Heart left ventricle (tissue), 16 donors: ENCODE measurements at places on chromosomes 6 and 20. TPM values are rescaled to one million over a fixed set of nuclear protein-coding genes. Genes with fewer than 3 reads are reported as not detected.
A peak's percentile ranks its signal among the peaks of the same experiment; 100 is the strongest.

DNA sequence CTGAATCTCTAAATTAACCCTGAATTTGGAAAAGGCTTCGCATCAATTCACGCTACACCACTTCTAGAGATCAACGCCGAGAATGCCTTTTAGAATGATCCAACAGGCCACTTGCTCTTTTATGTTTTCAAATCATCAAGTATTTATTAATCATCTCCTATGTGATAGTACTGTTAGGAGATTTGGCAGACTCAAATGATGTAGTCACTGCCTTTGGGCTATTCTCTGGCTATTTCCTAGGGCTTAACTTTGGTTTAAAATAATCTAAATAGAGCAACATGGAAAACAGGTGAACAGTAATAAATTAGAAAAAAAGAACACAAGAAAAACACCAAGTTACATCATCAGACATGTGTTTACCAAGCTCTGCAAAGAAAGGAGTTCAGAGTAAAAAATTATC lies 140.3 kb downstream of the TENT5A start:
- no peak for DNase-seq

DNA sequence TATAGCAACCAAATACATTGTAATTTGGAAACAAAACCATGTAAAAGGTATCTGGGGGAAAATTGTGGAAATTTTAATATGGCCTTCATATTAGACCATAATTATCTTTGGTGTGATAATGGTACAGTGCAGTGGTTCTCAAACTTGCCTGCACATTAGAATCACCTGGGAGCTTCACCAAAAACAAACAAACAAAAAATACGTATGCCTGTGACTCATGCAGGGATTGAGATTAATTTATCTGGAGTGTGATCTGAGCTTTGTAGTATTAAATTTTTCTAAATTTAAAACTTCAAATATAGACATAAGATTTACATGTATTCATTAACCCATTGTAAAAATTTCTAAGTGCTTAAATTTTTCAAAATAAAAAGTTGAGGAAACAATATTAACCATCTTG lies 31.5 kb downstream of the ARHGAP18 start:
- DNase-seq = no peak

DNA sequence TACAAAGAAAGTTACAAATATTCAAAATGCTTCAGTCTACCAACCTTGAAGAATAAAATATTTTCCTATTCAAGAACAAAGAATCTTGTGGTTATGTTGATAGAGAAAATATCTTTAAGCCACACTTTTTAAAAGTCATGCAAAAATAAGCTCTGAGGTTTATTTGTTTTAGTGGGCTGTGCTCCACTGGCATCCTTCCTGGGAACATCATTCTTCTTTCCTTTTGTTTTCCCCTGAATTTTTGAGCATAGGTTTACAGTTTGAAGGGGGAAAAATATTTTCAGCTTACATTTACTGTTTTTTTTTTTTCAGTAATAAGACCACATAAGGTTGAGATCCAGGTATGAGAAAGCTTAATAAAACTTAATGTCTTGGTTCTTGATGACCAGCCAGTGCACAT lies 72.0 kb upstream of the BACH2 start:
- no peak for DNase-seq

DNA sequence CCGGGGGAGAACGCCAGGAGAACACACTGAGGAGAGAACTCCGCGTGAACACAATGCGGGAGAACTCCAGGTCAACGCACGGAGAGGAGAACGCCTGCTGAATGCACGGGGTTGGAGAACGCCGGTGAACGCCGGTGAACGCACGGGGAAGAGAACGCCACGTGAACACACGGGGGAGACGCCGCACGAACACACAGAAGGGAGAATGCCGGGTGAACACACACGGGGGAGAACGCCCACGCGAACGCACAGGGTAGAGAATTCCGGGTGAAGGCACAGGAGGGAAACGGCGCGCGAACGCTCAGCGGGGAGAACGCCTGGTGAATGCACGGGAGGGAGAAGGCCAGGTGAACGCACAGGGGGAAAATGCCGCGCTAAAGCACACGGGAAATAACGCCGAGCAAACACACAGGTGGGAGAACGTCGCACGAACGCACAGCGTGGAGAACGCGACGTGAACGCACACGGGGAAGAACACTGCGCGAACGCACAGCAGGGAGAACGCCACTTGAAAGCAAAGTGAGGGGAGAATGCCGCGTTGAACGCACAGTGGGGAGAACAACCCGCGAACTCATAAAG lies 56.1 kb downstream of the RNASET2 start:
- DNase-seq = no peak

DNA sequence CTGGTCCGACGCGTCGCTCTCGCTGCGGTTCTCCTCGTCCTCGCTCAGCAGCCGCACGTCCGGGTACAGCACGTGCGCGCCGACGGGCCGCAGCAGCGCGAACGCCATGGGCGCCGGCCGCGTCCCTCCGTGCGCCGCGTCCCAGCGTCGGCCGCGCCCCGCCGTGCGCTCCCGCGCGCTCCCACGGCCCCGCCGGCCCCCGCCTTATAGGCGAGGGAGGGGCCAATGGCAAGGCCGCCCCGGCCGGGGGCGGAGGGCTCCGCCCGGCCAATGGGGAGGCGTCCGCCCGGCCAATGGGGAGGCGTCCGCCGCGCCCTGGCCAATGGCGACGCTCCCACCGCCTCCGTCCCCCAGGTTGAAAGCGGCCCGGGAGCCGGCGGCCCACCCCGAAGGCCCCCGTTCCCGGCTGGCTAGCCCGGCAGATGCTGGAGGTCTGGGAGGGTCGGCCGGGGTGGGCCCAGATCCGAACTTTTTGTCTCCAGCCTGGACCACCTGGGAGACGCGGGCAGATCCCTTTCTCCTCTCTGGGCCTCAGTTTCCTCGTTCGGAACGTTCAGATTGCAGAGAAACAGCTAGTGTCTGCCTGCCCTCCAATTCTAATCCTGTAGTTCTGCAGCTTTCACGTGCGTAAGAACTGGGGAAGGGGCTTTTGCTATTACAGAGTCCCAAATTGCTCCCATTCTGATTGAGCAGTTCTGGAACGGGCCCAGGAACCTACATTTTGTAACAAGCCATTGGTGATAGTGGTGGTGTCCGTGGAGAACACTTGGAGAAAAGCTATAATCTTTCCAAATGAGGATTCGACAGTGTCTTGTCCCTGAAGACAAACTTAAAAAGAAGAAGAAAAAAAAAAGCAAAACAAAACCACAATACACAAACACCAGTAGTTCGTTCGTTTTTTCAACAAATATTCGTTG lies at the start of gene TCF15:
TSS of gene TCF15 (minus strand) at position 180 of the 917 bp plus-strand sequence. CDS start at position 108, 72 bp downstream.
- DNase-seq = peak; percentile 80

DNA sequence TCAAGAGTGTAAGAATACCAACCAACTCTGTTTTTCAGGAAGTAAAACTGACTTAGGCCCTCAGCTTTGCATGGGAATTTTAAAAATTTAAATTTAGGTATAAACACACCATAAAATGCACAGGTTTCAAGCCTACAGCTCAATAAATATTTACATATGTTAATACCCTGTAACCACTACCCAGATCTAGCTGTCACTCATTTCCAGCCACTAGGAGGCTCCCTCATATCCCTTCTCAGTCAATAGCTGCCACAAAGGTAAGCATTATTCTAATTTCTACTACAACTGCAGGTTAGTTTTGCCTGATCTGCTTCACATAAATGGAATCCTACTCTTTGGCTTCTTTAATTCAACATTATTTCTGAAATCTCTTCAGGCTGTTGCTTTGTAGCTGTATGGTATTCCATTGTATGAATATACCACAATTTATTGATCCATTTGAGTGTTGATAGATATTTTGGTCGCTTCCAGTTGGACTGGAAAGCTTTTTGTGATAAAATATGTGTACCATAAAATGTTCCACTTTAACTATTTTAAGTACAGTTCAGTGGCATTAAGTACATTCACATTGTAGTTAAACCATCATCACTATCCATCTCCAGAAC lies 32.5 kb upstream of the MEI4 start:
- no peak for DNase-seq

GRCh38 chr6:13472976-13473767 lies 14.2 kb downstream of the GFOD1 start:
- no peak for DNase-seq

GRCh38 chr6:152034631-152035030 lies 227.1 kb downstream of the ESR1 start:
- DNase-seq = no peak

- DNase-seq = no peak
These were observed 103.2 kb upstream of the FOXP4 start for GRCh38 chr6:41442800-41443501.

- DNase-seq = no peak
These were observed 127.0 kb downstream of the SGK1 start for GRCh38 chr6:134190883-134191282.

GRCh38 chr20:10282979-10283456 lies 64.4 kb downstream of the SNAP25 start:
- DNase-seq = no peak

DNA sequence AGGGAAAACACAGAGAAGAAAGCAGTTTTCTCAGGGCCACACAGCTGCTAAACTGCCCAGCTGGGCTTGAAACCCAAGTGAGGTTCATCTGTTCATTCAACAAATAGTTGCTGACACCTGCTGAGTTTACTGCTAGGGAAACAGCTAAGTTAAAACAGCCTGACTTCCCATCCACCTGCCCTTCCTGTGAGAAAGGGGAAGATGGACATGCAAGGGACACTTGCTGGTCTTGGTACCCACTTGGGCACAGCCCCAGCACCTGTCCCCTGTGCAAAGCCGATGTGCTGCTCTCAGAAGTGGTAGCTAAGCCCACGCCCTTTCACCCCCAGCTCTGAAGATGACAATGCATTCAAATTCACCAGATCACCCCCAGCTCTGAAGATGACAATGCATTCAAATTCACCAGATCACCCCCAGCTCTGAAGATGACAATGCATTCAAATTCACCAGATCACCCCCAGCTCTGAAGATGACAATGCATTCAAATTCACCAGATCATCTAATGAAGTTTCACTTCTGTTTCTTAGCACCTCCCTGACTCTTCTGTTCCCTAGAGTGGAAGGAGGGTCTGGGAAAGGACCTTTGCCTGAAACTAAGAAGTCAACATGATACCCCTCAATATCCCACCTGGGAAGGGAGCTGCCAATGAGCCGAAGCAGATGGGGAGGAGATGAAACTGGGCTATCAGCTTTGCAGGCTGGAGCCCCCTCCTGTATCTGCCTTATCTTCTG lies 46.0 kb upstream of the TOP1 start:
- no peak for DNase-seq

GRCh38 chr6:125918681-125919566 lies 37.6 kb upstream of the HINT3 start:
- DNase-seq = no peak

DNA sequence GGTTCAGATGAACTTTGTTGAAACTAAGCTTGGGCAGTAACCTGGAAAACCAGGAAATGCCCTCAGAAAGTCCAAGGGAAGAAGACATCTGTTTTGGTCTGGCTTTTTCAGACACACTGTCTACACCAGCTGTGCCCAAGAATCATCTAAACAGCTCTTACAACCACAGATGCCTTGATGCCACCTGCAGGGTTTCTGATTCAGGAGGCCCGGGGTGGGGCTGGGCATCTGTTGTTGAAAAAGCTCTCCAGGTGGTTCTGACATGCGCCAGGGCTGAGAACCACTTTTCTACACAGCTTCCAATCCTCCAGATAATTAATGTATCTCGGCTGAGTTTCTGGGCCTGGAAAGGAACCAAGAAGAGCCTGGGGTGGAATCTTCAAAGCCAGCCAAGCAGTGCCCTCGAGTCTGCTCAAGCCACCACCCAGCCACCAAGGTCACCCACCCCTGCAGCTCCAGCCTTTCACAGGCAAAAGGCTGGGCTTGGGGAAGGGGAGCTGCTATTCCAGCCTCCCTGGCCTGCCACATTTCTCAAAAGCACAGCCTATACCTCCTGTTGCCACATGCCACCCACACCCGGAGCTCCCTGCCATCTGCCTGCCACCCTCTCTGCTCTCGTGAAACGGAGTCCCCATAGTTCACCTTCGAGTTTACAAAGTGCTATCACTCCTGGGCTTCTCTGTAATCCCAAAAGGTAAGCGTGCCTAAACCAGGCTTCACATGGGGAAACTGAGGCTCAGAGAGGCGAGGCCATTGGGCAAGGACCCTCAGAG lies 9.4 kb downstream of the MDGA1 start:
- DNase-seq = no peak

- DNase-seq = no peak
These were observed 82.2 kb downstream of the FHL5 start for GRCh38 chr6:96645106-96645505.

DNA sequence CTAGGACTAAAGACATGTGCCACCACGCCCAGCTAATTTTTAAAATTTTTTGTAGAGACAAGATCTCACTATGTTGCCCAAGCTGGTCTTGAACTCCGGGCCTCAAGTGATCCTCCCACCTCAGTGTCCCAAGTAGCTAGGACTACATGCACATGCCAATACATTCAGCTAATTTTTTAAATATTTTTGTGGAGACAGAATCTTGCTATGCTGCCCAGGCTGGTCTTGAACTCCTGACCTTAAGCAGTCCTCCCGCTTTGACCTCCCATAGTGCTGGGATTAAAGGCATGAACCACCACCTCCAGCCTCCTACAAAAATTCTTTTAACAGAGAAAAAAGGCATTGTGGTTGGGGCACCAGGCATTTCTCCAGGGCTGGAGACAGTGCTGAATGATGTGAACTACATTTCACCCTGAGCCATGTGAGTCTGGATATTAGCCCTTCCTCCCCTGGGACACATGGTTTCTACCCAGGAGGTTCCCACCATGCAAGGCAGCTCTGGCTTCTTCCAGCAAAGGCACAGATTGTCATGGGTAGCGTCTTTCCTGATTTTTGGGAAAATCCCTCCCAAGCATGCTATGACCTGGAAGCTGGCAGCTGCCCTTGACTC lies 36.3 kb upstream of the CMTR1 start:
- no peak for DNase-seq

DNA sequence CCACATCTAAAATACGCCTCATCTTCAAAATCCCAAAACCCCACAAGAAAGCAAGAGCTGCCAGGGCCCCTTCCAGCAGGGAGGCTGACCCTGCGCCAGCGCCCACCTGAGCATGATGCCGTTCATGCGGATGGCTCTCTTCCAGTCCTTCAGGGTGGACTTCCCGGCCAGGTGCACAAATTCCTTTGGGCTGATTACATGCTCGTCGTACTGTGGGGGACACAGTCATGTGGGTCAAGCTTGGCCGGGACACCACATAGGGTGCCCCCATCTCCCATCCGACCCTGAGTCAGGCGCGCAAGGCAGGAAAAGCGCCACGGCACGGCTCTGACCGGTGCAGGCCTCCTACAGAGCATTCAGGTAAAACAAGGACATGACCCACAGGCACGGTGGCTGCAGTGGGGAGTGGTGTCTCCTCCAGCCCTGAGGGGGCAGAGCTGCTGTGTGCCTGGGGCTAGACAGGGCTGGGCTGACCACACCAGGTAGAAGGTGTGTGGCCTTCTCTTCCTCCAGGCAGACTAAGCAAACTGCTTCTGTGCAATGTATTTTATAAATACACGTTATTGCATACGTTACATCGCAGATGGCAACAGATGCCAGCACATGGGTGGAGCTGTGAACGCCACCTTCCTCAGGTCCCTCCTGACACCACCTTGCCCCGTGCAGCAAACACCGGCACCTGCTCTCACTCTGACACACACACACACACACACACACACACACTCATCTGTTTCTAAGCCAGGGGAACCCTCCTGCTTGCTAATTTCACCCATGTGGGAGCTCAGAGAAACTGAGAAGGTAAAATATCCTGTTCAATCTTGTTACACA lies 23.8 kb upstream of the HELZ2 start:
- peak; percentile 42 for DNase-seq

The THBD gene
- total RNA-seq = 70.9 TPM

The COL9A1 gene
- 0.56 TPM for total RNA-seq

The ELOVL2 gene
- 1.7 TPM for total RNA-seq

The ZKSCAN8 gene
- total RNA-seq = 16.7 TPM

The WFDC12 gene
- not detected for total RNA-seq

The HDGFL1 gene
- not detected for total RNA-seq

The DAAM2 gene
- total RNA-seq = 13.6 TPM

The RSPH4A gene
- total RNA-seq = 0.24 TPM

The PEDS1 gene
- total RNA-seq = 28.8 TPM

The GNMT gene
- total RNA-seq = 1.1 TPM

The BPI gene
- total RNA-seq = not detected

The MEI4 gene
- total RNA-seq = 0.29 TPM
